Trophoblast cell (in vitro differentiated cells and primary cell): ENCODE measurements at places on chromosomes 16 and 17.
A peak's percentile ranks its signal among the peaks of the same experiment; 100 is the strongest.

DNA sequence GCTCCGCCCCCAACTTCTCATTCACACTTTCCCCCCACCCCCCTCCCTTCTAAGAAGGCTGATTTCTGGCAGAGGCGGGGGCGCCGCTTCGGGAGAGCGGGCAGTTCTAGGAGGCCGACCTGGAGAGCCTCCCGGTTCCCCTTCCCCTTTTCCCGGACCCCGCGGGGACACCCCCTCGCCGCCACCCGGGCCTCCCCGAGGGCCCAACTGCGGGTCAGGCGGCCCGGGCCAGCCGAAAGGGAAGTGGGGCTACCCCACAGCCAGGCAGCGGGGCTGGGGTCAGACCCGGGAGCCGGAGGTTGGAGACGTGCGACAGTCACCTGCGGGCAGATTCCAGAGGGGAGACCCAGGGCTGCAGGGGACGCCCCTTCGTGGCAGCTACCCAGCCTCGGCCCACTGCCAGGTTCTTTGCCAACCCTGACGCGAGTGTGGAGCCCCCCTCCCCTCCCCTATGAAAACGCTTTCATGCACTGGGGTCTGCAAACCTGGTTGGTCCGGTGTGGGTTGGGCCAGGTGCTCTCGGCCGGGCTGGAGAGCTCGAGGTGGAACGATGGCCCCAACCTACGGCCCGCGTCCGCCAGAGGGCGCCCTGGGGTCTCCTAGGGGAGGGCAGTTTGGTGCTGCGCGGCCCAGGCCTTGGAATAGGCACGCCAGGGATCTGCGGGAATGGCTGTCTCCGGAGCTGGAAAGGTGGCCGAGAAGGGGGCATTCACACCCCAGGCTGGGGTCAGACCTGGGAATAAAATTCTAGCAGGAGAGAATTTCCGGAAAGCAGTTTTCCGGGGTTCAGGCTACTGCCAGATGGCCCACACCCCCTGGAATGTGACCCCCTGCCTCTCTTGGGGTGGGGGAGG, 721 bp upstream of the SOCS3 start:
- DNase-seq = peak; percentile 94

DNA sequence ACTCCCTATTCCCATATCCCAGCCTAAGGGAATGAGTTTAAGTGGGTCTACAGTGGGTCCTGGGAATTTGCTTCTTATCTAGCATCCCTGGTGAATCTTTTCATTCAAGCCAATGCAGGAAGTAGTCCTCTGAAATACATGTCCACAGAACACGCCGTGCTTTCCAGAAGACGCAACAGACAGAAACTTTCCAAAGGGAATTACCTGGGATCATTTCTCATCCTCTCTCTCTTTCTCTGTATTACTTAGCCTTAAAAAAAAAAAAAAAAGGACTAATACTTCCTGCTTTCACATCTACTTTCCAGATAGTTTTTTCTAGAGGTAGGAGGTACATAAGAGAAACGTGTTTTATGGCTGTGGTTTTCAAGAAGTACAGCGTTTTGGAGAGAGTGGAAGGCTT, 499.0 kb downstream of the MAF start:
- DNase-seq = no peak

DNA sequence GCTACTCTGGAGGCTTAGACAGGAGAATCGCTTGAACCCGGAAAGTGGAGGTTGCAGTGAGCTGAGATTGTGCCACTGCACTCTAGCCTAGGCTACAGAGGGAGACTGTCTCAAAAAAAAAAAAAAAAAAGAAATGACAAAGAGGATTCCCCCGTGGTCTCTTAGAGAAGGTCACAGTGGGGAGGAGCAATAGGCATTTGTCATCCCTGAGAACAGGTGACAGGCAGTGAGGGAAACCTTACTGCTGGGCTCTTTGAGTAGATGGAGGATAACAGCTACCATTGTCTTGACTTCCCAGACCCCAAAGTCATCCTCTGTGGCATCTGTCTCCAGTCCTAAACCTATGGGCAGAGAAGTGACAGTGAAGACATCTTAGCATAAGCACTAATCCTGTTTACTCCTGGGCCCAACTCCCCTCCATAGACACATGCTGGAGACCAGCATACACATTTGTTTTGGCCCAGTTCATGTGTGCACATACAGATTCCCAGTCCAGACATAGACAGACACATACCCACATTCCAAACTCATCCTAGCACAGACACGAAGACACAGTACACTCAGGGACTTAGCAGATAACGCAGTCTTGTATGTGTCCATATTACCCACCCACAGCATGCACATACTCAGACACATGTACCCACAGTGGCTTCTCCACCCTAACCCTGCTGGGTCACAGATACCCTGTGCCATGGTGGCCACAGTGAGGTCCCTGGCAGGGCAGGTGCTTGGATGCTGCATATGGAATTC, 2.7 kb downstream of the ESRP2 start:
- no peak for DNase-seq

DNA sequence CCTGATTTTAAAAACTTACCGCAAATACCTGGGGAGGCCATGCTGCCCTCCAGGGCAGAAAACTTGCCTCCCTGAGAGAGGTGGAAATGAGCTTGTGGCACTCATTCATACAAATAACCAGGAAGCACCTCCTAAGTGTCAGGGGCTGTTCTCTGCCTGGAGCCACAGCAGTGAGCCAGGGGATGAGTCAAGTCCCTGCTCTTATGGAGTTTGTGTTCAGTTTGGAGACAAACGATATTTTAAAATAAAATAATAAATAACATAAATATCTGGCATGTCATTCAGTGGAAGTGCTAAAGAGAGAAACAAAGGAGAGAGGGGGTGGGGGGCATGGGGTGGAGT, 313.8 kb downstream of the C16orf95 start:
- DNase-seq = no peak

GRCh38 chr17:34098699-34099098, 156.4 kb upstream of the CCL2 start:
- peak; percentile 2 for DNase-seq

DNA sequence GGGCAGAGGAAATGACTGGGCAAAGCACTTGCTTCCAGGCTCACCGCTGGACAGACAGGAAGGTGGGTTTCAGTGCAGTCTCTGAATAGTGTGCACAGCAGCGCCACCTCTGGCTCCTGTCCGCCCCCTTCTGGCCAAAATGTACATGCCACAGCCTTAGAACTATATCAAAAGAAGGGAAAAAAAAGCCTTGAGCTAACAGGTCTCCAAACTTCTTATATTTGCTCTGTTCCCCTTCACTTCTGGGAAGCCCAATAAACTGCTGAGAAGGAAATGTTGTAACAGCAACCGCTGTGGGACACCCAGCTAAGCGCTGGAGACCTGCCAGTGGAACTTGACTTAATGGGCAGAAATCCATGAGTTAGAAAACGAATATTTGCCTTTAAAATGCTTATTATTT, 17.5 kb downstream of the COG7 start:
- DNase-seq = peak; percentile 65

GRCh38 chr17:21096874-21097273, 29.9 kb upstream of the DHRS7B start:
- DNase-seq = no peak

DNA sequence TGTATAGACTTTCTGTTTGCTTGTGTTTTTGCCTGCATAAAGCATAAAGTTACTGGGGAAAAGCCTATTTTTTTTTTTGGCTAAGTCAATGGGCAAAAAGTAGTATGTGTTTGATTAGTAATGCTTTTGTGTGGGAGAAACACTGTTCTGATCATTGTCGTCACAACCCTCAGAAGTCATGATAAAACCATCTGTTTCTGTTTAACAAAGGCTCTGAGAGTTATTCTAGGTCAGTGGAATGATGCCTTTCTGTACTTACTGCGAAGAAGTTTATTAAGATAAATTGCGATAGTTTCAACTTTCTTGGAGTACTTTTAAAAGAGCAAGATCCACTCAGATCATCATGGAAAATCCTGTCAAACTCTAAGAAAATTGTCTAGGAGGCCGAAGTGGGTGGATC, 80.9 kb downstream of the PRKCA start:
- no peak for DNase-seq

- DNase-seq = no peak
These were observed 1015.3 kb downstream of the KCNJ18 start for GRCh38 chr17:22707626-22708025.

- DNase-seq = peak; percentile 28
These were observed 17.1 kb upstream of the MARCHF10 start for GRCh38 chr17:62825182-62825581.

DNA sequence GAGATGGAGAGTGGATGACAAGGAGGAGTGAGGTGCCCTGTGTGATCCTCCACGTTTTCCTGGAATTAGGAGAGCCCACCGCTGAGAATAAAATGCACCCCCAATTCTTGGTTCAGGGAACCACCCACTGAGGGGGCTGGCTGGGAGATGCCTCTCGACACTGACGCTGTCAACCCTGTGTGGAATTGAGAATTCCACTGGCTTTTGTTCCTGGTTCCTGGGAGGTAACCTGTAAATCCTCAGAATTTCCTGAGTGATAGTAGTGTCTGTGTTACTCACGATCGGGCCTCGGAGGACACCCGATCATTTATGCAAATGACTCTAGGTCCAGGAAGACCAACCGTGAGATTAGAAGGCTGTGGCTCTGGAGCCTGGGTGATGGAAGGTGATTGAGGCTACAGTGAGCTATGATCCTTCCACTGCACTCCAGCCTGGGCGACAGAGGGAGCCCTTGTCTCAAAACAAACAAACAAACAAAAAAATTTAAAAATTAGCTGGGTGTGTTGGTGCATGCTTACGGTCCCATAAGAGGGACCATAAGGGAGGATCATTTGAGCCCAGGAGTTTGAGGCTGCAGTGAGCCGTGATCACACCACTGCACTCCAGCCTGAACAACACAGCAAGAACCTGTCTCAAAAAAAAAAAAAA, 11.7 kb upstream of the PRPSAP1 start:
- no peak for DNase-seq

DNA sequence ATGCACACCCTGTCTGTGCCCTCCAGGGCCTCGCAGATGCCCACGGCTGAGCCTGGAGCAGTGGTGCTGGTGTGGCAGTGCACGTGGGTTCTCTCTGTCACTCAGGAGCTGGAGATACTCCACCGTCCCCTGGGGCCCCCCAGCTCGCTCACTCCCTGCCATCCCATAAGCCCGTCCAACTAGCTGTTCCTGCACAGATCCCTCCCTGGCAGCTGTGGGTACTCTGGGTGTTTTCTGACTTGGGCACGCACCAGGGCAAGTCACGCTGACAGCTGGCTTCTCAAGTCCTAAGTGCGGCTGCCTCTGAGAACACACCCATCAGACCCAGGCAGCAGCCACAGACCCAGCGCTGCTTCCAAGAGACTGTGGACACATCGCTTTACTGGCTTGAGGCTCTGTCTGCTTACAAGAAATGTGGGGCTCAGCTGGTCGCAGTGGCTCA, 25.4 kb upstream of the ITGB4 start:
- no peak for DNase-seq
